ENCODE measurements at places on chromosomes 11 and 22.

DNA sequence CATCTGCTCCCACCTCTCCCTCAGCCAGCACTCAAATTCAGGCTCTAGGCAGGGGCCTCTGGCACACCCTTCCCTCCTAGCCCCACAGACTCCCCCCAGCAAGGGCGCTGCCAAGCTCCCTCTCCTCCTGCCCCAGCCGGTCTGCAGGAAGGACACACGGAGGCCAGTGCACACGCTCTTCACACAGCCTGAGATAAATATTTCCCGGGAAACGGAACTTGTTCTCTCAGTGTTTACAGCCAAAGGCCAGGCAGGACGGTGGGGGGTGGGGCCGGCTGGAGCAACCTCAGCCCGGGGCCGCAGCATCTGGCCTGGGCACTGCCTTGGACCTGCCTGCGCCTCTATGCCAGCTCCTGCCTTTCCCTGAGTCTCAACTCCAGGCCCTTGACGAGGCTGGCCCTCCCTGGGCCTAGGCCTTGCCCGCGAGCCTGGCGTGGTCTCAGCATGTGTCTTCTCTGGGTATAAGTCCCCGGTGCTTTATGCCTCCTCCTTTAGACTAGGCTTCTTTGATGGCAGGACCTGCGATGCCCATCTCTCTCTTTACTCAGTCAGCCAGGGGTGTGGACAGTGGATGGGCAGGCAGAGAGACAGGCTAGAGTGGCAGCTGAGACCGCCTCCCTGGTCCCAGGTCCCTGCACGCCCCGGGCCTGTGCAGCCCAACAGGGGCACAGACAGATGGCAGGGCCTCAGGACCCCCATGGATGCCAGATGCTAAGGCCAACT, 48.4 kb downstream of the PDE2A start:
- DNase-seq, result no peak

DNA sequence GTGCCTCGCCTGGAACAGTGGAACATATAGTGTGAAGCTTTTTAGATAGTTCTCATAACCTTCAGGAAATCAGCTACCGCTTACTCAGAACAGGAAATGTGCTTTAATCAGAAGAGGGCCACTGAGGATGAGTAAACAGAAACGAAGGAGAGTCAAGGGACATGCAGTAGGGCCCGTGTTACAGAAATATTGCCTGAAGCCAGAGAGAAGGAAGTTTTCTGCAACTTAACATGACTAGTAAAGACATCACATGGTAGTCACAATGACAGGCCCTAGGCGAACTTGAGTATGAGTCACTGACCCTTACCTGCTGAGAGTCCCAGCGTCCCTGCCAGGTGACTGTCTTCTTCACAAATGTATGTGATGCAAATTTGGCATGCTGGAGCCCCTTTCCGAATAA, 39.4 kb downstream of the CARD18 start:
- no peak for DNase-seq

GRCh38 chr11:18193010-18193409, 20.4 kb downstream of the MRGPRX4 start:
- DNase-seq, result no peak

DNA sequence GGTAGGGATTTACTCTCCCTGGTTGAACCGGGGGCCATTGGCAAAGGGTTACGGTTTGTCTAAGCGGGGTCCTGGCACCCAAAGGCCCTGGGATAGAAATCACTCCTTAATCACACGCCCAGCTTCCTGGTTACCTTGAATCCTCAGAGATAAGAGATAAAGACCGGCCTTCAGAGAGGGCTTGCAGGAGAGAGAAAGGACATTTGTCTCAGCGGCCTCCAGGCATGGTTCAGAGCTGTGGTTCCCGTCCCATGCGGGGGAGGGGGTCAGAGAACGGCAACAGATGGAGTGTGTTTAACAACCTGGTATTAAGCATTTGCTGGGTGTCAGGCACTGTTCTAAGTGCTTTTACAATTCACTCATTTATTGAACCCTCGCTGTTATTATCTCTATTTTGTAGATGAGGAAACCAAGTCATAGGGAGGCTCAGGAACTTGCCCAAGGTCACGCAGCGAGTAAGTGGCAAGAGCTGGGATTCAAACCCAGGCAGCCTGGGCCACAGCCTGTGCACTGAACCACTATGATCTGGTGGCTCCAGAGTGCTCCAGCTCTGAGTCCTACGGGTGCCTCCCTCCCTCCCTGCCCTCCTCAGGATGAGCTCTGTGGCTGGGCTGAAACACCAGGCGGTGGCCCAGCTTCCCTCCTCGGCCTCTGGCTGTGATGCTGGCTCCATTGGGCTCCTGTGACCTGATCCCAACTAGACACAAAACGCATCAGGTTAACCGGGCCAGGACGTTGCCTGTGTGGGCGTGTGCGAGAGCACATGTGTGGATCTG, 18.6 kb downstream of the LRRC10B start:
- DNase-seq, result no peak

GRCh38 chr11:46912526-46913150, 5.7 kb downstream of the LRP4 start:
- DNase-seq, result no peak

DNA sequence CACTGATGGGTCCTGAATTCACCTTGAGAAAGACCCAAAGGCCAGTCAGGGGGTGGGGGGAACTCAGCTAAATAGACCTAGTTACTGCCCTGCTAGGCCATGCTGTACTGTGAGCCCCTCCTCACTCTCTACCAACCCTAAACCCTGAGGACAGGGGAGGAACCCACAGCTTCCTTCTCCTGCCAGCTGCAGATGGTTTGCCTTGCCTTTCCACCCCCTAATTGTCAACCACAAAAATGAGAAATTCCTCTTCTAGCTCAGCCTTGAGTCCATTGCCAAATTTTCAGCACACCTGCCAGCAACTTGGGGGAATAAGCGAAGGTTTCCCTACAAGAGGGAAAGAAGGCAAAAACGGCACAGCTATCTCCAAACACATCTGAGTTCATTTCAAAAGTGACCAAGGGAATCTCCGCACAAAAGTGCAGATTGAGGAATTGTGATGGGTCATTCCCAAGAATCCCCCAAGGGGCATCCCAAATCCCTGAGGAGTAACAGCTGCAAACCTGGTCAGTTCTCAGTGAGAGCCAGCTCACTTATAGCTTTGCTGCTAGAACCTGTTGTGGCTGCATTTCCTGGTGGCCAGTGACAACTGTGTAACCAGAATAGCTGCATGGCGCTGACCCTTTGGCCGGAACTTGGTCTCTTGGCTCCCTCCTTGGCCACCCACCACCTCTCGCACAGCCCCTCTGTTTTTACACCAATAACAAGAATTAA, 2.4 kb upstream of the TTC36 start:
- no peak for DNase-seq

- DNase-seq, result no peak
These were observed 4.6 kb upstream of the RHOD start for GRCh38 chr11:67051945-67052488.

Data from GM23248 (cell line).